ENCODE measurements at places on chromosomes 7 and 10. TPM values are rescaled to one million over a fixed set of nuclear protein-coding genes. Genes with fewer than 3 reads are reported as not detected.

DNA sequence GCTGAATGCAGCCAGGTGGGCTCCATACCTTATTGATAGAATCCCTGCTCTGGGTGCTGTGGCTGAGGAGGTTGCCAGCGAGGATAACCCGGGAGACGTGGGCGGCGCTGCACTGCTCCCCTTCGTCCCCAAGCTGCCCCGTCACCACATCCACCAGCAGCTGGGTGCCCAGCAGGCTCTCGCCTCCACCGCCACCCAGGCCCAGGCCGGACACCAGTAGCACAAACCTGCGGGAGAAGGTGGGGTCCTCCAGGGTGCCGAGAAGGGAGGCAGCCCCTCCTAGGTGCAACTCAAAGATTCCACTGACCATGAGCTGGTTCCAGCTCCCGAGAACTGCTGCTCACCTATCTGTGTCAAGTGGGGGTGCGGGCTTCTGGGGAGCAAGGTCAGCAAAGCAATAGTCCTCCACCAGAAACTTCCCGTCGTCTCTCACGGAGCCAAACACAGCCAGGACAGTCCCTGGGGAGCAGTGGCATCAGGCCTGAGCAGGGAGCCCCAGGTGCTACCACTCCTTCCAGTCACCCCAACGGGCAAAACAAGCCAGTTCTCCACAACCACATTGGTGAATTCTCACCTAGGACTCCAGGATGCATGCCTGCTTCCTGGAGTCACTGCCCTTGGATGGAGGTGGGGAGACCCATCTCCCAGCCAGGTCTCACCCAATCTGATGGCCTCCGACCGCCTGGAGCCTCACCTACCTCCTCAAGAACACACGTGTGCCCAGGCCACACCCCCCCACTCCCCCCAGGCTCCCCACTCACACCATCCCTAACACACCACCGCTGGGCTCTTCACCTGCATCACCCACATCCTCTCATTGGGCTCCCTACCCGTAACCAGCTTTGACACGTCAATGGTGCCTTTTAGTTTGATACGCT, 6.3 kb downstream of the POLD2 start:
- no peak for DNase-seq

DNA sequence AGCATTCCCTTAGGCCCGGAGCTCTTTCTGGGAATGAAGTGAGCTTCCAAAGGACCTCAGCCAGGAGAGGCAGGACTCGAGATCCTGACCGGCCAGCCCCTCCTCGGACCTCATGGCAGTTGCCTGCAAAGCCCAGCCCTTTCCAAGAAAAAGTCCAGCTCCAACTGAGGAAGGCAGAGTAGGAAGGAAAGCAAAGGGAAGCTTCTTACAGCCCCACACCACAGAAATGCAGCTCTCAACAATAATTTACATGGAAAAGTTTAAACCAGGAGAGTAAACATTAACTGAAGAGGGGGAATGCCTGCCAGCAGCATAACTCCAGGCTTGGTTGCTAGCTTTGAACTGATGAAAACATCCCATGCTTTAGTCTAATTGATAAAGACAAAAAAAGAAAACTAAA, 153.9 kb upstream of the PFKP start:
- no peak for DNase-seq

GRCh38 chr7:134254311-134254710, 62.4 kb downstream of the SLC35B4 start:
- no peak for DNase-seq

GRCh38 chr7:1175967-1176851, 16.2 kb upstream of the ZFAND2A start:
- DNase-seq, result peak; percentile 96

CFAP70 gene
- total RNA-seq, result 1.3 TPM
